T-helper 2 cell (primary cell): ENCODE measurements at places on chromosomes 7 and 10.

DNA sequence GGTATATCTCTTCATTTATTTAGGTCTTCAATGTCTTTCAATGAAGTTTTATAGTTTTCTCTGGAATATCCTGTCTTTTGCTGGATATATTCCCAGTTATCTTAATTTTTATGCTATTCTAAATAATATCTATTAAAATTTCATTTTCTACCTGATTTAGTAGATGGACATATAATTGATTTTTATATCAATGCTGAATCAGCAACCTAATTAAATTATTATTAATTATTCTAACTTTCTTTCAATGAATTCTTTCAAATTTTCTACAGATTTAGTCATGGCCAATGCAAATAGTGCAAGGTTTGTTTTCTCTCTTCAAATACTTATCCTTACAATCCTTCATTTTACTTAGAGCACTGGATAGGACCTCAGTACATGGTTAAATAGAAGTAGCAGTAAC, 56.8 kb downstream of the DENND11 start:
- DNase-seq = no peak

DNA sequence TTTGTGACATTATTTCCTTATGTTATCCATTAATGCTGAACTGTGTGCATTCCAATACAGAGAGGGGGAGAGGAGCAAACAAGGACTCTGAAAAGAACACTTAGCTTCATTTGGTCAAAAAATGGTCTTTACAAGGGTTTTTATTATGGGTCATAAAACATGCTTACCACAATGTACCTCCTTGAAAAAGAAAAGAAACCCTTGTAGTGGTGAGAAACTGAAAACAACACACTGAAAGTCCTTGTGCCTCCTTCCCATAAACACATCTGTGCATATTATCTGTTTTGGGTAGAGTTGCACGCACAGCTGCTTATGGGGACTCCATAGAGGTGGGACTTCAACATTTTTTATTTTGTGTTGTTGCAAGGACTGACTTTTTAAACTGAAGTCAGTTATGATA, 98.7 kb downstream of the CDK6 start:
- no peak for DNase-seq

DNA sequence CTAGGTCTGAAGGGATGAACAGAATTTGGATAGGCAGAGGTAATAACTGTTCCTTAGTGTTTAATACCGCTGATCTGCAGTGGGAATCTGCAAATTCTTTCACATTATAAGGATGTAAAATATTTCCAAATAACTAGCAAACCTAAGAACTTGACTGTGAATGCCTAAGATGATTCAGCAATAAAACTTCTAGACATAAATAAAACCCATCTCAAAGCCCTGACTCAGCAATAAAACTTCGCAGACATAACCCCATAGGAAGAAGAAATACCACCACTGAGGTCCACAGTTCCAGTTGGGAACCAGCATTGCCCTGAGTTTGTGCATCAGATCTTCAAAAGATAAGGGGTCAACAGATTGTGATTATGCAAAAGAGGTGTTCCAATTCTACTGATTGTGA, 354.2 kb downstream of the GFRA1 start:
- no peak for DNase-seq

DNA sequence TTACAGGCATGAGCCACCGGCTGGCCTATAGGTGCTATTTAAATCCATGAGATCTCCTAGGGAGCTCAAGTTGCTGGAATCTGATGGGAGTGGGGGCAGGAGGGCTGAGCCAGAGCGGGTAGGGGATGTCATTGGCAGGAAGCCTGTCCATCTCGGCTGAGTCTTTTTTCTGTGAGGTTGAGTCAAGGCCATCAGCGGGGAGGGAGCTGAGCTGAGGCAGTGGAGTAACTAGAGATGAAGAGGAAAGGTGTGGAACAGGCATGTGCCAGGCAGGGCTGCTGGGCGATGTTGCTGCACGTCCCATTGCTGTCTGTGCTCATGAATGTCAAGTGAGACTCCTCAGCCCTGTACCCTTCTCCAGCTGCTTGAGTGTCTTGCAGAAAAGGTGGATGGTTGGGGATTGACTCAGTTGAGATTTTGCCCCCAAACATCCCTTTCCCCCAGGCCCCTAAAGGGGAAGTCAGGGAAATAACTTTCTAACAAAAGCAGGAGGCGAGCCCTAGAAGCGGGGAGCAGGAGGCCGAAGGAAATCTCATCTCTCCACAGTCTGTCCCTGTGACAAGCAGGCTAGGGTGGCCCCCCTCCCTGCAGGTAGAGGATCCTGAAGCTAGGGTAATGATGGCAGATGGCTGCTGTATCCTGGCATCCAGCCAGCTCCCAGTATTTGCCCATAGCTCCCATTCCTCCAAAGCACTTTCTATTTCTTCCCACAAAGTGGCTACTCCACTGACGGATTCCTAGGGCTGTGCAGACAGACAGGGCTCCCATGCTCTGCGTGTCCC, 5.4 kb downstream of the ATP6V1F start:
- no peak for DNase-seq

GRCh38 chr10:125419146-125419545, 258.8 kb upstream of the CTBP2 start:
- DNase-seq = no peak

- no peak for DNase-seq
Measured at GRCh38 chr10:26737730-26738129, 40.2 kb downstream of the PDSS1 start.

GRCh38 chr10:131065673-131066305, 245.7 kb downstream of the TCERG1L start:
- DNase-seq = no peak

DNA sequence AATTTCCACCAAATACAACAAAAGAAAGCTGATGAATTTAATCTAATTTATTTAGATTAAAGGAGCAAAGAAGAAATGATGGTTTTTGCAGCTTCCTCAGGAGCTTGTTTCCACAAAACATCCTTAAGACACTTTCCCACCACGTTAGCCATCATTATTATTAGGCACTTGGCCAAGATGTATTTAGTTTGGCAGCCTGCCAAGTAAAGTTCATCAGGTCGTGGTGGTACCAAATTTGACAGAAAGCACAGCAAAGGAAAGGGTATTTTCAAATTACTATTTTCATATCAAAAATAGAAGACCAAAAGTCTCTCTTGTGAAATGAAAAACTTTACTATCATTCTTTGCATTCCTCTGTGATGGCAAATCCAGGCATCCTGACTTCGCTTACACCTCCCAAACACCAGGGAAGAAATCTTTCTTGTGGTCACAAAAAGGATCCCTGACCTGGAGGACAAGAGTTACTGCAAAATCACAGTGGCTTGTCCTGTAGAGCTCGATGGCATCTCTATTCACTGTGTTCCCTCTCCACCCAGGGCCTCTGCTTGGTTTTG, 123.1 kb upstream of the INHBA start:
- no peak for DNase-seq

DNA sequence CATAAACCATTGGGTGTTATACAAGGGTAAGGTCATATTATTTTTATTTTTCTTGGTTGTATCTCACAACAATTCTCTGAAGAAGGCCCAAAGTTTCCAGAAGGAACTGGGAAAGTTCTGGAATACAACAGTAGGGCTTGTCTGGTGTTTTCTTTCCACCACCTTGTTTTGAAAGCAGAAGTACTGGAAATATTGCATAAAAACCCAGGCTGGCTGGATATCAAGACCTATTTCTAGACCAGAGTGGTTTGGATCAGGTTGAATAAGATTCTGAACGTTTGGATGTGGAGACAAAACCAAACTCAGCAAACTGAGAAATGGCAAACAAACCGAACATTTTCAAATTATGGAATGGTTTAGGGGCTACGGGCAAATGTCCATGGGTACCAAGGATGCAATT, 182.6 kb upstream of the FZD8 start:
- DNase-seq = no peak

- DNase-seq = no peak
Measured at GRCh38 chr7:82247814-82248433, 195.7 kb downstream of the CACNA2D1 start.

GRCh38 chr10:76311752-76312636, 880.6 kb downstream of the LRMDA start:
- DNase-seq = no peak

DNA sequence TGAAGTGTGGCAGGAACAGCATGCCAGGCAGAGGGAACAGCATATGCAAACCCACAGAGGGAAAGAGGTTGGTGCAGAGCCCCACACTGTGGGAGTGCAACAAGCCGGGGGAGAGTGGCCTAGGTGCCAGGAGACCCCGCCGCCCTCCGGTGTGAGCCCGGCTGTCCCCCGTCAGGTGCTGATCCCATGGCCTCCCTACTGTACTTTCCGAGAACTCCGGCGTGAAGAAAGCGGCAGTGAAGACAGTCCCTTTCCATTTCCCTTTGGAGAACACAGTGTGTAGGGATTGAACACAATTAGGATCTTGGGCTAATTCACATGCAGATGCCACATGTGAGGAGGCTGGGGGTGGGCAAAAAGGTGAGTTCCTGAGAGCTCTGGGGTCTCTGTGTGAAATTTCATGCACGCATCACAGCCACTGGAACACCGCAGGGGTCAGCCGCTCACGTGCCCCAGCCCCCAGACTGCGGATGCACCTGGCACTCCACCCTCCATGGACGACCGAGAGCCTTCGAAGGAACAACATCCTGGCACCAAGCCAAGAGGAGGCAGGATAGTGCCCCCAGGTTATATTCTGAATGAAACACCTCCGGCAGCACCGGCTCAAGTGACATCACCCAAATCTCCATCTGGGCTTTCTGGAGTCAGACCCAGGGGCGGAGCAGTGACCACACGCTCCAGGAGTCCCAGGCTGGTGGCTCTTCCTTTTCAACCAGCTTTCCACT, 82.1 kb upstream of the PPP2R2D start:
- no peak for DNase-seq

GRCh38 chr10:112210666-112211065, 27.1 kb upstream of the GPAM start:
- no peak for DNase-seq

GRCh38 chr10:59175538-59176240, 754 bp upstream of the PHYHIPL start:
- DNase-seq = no peak

DNA sequence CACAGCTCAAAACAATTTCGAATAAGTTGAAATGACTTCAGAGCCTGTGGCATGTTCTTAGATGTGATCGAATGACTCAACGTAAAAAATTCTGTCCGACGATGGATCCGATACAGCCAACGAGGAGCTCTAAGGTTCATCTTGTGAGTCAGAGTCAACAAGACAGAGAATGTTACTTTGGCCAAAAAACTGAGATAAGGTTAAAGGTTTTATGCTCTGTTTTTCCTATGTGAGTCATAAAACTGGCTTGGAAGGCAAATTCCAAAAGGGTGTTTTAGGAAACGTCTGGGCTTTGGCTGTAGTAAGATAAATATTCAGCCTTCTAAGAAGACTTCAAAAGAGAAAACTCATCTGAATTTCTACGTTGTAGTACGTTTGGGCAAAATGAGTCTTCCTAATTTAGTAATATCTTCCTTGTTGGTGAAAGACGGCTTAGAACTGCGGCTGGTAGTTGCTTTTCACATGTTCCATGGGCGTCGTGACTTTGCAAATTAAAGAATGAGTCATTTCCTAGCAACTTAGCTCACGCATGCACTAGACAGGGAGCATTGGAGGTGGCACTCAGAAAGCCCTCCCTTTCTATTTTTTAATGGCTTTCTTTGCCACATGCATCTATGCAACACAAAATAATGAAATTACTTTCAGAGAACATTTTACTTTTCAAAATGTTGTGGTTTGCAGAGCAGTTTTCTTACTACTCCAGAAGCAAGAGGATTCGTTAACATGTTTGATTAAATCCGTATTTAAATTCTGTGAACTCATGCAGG, 28.2 kb downstream of the PFKP start:
- DNase-seq = no peak

DNA sequence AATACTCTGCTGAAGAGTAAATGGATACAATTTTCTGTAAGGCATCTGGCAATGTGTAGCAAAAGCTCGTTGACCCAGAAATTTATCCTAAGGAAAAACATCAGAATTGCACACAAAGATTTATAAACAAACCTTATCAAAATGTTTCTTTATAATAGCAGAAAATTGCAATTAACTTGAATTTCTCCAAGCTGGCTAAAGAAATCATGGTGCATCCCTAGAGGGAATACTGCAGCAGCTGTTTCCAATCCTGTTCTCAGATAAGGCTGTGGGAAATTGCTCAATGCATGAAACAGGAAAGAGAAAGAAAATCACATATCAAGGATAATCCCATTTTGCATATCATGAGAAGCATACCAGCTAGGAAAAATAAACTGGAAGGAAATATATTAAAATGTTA, 18.7 kb downstream of the TACR2 start:
- no peak for DNase-seq

DNA sequence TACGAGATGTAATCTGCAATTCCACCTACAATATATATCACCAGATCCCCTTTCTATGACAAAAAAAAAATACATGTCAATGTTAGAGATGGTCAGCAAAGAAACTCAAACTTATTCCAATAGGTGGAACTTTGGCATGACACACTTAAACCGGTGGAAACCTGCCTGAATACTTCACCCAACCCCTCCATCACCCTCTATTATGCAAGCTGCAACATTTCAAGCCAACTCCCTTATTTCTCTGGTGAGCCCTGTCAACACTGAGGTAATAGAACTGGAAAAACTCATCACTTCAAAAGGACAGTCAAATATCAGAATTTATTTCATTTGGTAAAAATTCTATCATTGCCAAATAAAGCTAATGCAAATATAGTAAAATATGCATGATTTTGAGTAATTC, 3.6 kb downstream of the ZNF438 start:
- DNase-seq = no peak

DNA sequence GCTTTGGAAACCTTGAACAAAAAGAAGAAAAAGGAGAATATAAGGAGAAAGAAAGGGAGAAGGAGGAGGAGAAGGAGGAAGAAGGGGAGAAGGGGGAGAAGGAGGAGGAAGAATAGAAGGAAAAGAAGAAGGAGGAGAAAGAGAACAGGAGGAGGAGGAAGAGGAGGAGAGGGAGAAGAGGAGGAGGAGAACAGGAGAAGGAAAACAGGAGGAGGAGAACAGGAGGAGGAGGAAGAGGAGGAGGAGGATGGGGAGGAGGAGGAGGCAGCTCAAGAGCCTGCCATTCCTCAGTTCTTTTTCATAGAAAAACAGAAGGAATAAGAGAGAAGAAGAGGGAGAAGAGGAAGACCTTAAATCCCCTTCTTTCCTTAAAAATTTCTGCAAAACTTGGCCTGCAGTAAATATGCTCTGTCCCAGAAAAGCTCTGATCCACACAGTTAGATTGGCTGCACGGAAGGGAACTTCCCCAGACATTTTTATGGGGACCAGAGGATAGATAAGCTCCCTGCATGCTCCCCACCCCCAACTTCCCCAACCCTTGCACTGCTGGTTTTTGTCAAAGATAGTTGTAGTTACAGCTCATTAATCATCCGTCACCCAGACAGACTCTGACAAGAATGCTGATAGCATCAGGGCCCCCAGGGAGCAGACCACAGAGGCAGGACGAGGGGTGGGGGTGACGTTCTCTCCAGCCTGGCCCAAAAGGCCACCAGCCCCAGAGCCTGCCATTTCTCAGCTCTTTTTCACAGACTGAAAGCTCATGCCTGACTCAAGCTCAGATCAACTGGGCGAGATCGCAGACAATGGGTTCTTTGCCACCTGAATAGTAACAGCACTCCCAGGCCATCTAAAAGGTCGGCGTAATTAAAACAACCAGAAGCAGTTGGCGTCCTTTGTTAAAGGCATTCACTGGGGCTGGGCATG, 34.5 kb upstream of the LYZL1 start:
- DNase-seq = no peak

- peak; percentile 26 for DNase-seq
Measured at GRCh38 chr10:73920089-73920488, 9.2 kb downstream of the PLAU start.
